ENCODE measurements at places on chromosomes 1 and 21. TPM values are rescaled to one million over a fixed set of nuclear protein-coding genes. Genes with fewer than 3 reads are reported as not detected.

DNA sequence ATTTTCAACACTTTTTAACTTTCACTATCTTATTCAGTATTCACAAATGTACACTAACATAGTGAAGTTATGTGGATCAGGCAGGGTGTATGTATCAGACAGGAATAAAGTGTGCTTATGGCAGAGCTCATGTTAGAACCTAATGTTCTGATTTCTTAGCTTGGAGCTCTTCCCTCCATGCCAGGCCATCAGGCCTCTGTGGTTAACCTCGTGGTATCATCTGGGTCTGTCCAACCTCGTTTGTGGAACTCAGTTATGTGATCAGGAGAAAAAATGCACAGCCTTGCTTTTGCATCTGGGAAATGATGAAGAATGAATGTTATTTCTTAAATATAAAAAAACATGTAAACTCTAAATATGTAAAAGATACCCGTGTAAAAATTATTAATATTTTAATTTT lies 86.9 kb downstream of the MPZL1 start:
- no peak for DNase-seq

- DNase-seq = no peak
Measured at GRCh38 chr1:34165422-34165921, 442 bp upstream of the CSMD2 start.

DNA sequence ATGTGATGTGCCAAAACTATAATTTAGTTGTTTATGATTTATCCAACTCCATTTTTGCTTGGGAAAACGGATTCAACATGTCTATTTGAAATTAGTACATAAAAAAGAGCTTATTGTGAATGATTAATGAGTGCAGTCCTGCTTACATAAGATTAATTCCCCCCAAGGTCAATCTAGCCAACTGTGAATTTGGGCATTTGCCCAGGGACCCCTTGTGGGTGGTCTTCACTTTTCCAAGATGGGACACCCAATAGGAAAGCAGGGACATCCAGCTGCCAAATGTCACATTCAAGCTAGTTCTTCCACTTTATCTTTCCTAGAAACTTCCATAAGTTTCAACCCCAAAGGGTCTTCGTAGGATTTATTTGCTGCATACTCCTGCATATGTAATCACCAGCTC lies 362.4 kb upstream of the PKN2 start:
- DNase-seq = no peak

- no peak for DNase-seq
Measured at GRCh38 chr1:240194120-240194519, 102.4 kb downstream of the FMN2 start.

DNA sequence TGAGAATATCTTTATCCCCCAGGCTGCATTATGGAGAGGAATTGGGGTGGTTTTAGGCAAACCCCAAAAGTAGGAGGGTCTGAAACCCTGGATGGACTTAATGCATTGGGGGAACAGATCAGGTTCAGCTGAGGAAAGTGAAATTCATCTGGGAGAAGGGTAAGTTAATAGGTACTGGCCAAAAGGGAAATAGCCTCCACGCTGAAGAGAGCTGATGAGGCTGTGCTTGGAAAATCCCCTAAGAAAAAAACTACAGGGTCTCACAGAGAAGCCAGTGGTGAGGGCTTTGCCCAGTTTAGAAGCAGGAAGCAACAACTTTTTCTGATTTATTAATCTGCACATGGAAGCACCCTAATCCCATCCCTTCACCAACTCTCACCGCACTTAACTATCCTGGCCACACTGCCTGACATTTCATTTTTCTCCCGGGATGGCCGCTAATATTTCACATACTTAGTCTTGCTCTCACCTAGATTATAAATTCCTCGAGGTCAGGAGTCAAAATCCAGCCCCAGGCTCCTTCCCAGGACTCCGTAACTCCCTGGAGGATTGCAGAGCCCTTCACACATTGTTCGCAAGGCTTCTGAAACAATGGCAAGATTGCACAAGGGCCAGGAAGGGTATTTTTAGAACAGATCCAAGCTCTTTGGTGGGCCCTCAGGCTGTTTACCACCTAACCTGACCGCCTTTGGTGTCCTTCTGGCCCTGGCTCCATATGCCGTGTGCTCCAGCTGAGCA lies 60.9 kb upstream of the TARBP1 start:
- no peak for DNase-seq

GRCh38 chr1:43619314-43619790 lies 30.6 kb upstream of the KDM4A start:
- DNase-seq = no peak

GRCh38 chr1:227726924-227727599 lies 8.0 kb downstream of the JMJD4 start:
- DNase-seq = no peak

DNA sequence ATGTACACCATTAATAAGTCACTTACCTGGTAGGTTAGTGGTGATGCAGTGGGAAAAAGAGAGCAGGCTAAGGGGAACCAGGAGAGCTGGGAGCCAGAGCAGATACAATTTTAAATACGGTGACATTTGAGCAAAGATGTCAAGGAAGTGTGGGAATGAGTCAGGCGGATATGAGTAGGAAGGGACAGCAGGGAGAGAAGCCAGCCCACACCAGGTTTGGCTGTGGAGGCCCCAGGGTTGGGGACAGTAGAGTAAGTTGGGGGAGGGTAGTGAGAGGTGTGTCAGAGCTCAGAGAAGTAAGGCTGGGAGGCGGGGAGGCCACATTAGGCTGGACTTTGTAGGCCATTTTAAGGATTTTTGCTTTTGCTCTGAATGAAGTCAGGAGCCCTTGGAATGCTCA lies 482.0 kb downstream of the DISC1 start:
- DNase-seq = no peak

DNA sequence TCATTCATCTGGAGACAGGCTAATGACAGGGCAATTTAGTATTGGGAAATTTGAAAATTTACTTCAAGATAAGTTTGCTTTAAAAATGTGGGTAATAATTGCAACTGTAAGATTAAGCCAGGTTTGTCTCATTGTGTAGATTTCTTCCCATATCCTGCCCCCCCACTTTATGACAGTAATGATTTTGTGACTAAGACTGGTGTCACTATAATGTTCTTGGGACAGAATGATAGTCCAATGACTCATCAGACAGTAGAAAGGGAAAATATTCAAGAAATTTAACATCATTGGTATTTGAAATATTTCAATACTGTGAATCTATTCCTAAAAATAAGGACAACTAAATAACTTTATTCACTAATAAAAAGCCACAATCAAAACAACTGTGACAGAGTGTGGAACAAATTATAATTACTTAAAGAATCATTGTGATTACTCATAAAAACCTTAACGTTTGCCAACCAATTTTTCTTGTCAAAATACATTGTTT lies 36.7 kb downstream of the FH start:
- no peak for DNase-seq

GRCh38 chr1:221274373-221274772 lies 395.1 kb downstream of the HLX start:
- DNase-seq = no peak

GRCh38 chr1:111161843-111162487 lies 21.9 kb downstream of the CEPT1 start:
- DNase-seq = no peak

DNA sequence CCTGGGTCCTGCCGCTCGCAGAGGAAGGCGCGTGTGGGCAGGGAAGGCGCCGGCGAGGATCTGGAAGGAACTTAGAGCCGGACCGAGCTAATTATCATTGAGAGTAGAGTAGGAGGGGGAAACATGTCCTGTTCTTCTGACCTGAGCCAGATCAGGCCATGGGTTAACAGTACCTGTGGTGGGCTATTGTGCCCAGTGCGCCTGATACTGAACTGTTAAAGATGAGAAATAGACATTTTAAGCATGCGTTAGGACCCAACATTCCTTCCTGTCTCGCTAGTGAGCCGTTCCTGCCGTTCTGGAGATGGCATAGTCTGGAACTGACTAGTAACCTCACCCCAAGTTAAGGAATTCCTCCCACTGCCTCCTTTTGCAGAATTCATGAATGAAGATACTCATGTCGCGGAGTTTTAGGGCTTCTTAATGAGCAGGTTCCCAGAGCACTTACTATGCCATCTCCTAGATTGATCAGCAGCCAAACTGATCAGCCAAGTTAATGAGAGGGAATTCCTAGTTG lies 870 bp downstream of the STRIP1 start:
- DNase-seq = no peak

DNA sequence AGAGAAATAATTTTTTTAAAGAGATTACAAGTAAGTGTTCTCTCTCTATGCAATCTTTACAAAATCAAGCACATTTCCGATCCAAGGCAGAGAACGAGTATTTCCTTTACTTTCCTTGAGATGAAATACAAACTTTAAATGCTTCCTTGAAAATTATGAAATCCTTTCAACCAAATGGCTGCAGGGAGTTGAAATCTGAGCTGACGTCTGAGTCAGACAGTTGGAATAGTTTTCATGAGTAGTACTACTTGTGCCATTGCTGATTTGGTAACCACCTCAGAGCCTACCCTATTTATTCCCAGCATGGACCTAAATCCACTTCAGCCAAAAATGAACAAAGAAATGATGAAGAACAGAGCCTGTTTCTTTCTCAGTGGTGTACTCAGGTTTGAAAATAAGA lies 183.6 kb downstream of the GIPC2 start:
- DNase-seq = no peak

GRCh38 chr1:95983831-95984230 lies 737.8 kb upstream of the PTBP2 start:
- no peak for DNase-seq

DNA sequence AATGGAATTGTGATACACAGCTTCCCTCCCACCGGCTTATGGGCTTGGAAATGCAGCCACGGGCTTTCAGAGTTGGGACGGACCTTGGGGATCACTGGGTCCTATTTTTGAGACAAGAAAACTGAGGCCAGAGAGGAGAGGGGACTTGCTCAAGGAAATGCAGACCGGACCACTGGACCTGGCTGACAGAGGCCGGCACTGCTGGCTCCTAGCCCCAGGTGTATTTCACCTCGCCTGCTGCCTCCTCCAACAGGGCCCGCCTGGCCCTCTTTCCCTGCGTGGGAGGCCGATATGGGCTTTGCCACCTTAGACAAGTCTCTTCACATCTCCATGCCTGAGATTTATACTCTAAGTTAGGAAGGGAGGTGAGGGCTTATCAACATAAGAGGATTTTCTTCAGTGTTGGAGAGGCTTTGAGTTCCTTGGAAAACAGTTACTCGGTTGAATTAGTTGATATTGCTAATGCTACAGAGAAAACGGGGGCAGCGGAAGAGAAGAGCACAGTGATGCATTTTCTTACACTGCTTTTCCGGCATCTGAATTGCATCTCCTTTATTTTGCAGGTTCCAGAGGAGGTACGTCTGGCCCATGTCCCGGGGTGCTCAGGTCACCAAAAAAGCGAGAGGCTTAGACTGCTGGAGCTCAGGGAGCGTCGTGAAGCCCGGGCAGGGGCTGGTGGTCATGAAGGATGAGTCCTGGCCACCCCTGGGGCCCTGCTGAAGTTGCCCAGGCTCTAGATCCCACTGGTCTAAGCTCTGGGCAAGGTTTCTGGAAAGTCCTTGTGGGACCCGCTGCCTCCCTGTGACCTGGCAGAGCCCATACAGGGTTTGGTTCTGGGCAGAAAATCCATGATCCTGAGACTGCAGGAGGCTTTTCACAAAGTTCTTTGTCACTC lies 44.7 kb downstream of the CAPN2 start:
- no peak for DNase-seq

GRCh38 chr1:206963740-206964139 lies 6.5 kb downstream of the FCAMR start:
- DNase-seq = no peak

DNA sequence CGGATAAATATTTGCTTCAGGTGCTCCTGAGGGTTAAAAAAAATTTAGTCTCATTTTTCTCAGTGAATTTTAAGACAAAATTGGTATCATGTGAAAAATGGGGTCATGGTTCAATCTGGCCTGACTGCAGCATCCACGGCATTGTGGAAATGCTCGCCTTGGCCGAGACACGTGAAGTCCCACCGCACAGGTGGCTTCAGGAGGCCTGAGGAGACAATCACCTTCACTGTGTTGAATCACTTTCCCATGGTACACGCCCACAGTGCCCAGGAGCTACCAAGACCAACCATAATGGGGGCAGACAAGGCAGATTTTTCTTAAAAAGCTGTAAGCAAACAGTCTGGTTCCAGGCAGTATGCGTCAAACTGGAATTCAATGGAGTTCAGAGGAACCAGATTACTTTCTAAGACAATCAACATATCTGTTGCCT lies 11.0 kb upstream of the CPLANE2 start:
- DNase-seq = no peak

Gene PTTG1IP
- polyA plus RNA-seq = 69.8 TPM

Gene FAM131C
- not detected for polyA plus RNA-seq

Gene SELE
- 0.06 TPM for polyA plus RNA-seq

Gene SPATA1
- not detected for polyA plus RNA-seq

Gene B3GALT2
- polyA plus RNA-seq = 2.9 TPM

Gene SV2A
- polyA plus RNA-seq = 2.9 TPM

Gene RIMKLA
- polyA plus RNA-seq = 0.24 TPM

All from CD8-positive, alpha-beta memory T cell (primary cell).